ENCODE measurements at places on chromosomes 5 and 9.

DNA sequence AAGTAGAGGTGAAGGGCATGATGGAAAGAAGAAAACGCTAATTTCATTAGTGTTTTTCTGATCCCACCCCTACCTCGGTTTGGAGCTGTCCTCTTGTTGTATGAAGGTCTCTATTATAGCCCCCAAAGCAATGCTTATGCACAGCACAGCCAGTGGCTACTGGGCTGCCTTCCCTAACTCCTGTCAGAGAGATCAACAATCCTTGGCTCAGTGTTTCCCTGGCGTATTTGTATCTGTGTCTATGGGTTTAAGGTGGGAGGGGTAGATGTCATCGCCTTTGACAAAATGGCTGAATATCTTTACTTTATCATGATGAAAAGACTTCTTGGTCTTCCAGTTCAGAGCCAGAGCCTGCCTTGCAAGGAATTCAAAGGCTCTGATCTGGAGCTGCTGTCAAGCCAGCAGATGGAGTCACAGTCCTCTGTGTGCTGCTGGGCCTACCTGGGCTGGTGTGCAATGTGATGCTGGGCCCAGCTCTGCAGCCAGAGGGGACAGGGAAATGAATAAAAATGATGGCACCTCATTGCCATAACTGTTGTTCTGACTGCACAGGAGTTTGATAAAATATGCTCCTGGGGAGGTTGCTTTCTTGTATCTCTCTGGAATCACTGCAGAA lies 20.1 kb upstream of the HSPA9 start:
- no peak for DNase-seq

GRCh38 chr5:54835647-54836046 lies 149.7 kb downstream of the ESM1 start:
- no peak for DNase-seq

- DNase-seq, result no peak
These were observed 76.0 kb upstream of the RNU6ATAC start for GRCh38 chr9:134240361-134240760.

DNA sequence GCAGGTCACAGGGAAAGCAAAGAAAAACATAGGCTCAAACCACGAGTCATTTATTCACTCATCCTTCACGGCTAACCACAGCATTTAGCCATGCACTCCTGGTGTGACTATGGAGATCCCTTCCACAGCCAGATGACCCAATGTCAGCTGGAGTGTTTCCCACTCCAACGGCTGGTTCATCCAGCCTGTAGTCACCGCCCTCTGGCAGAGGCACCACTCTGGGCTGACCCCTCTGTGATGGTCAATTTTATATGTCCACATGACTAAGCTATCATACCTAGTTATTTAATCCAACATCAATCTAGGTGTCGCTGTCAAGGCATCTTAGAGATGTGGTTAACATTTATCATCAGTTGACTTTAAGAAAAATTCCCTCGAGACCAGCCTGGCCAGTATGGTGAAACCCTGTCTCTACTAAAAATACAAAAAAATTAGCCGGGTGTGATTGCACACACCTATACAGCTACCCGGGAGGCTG lies 9.5 kb upstream of the PHF19 start:
- no peak for DNase-seq

GRCh38 chr9:91116211-91116610 lies 245.5 kb downstream of the AUH start:
- no peak for DNase-seq

DNA sequence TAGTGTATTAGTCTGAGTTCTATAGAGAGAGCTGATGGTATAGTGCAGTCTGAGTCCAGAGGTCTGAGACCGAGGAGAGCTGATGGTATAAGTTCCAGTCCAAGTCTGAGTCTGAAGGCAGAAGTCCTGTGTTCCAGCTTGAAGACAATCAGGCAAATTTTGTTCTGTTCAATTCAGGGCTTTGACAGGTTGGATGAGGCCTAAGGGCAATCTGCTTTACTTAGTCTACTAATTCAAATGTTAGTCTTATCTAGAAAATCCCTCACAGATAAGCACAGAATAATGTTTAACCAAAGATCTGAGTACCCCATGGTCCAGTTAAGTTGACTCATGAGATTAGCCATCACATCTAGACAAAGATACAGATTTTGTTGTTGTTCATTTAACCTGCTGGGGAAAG lies 303.0 kb upstream of the KLF4 start:
- no peak for DNase-seq

DNA sequence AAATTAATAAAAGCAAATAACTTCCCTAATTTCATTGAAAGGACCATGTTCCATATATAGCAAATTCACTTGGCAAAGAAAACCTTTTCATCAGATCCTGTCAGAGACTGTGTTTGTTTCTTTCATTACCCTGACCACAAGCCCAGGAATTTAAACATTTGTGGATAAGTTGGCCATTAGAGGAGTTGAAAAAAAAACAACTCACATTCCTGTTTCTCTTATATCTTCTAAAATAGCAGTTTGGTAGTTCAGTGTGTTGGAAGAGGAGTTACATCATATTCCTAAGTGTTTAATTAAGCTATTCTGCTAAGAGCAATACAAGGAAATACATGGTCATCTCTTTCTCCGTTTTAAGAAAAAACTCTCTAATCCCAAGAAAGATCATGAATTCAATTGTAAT lies 505.6 kb downstream of the TLE1 start:
- DNase-seq, result no peak

GRCh38 chr5:135254183-135254582 lies 144.8 kb downstream of the MACROH2A1 start:
- DNase-seq, result no peak

DNA sequence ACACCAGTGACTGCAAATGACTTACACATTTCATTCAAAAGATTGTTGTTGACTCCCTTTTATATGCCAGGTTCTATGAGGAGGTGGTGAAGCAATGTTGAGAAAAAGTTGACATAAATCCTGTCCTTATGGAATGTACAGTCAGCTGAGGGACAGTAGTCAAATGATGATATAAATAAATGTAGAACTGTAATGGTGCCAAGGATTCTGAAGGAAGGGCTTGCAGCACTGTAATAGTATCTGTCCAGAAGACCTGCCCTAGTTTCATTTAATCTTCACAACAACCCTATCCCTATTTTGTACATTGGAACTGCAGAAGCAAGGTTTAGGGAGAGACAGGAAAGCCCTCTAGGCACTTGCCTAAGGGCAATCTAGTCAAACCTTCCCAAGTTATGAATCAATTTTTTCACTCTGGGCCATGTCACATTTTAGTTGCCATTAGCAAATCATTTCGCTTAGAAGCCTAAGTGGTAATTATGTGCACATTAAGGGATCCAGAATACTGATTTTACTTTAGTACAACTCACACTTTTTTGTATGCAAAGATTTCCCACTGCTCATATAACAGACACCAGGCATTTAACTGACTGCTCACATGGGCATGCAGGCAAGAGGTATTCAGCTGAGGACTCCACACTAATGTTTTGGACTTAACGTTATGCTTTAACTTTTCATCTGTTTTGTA lies 34.5 kb upstream of the LIFR start:
- DNase-seq, result no peak

DNA sequence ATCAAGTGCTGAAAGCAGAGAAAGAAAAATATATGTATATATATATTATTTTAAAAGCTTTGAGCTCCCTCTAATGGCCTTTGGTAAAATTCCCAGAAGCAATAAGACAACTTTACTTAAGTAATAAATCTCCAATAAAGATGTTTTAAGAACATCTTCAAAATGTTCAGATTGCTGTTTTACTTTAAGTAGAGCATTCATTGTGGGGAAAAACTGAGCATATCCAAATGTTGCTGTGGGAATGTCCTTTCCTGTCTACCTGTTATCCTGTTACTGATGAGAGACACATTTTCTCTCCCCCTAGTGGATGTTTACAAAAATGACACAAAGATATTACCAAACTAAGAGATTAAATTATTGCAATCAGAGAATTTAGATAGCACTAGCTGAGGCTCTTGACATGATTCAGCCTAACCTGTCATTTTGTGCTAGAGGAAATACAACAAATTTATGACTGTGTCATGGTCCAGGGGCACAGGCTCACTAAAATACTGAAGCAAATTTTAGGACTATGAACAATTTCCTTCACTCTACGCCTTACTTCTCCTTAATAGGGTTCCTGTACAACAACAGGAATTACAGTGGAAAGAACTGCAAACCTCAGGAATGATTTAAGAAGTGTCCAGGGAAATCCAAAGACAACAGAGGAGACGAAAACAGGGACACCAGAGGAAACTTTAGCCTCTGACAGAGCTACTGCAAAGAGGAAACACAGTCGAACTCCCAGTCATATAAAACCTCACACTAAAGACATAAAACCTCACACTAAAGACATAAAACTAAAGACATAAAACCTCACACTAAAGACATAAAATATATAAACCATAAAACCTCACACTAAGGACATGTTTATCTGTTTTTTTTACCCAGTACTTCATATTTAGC lies 24.3 kb upstream of the PRRC1 start:
- DNase-seq, result no peak

DNA sequence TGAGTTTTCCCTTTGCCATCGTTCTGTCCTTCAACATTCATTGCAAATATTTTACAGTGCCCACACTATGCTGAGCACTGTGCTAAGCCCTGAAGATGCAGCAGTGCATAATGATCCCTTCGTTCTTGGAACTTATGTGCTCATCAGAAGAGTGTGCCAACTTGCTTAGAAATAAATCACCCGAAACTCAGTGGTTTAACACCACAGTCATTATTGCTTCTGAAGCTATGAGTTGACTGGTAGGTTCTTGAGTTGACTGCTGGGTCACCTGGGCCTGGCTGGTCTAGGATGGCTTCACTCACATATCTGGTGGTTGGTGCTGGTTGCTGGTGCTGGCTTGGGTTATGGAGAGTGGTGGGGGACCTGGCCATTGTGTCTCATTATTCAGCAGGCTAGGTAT lies 20.9 kb downstream of the PCSK5 start:
- DNase-seq, result no peak

GRCh38 chr9:77877976-77878375 lies 153.6 kb downstream of the GNAQ start:
- DNase-seq, result no peak

- no peak for DNase-seq
These were observed 9.3 kb downstream of the BAAT start for GRCh38 chr9:101375546-101375945.

DNA sequence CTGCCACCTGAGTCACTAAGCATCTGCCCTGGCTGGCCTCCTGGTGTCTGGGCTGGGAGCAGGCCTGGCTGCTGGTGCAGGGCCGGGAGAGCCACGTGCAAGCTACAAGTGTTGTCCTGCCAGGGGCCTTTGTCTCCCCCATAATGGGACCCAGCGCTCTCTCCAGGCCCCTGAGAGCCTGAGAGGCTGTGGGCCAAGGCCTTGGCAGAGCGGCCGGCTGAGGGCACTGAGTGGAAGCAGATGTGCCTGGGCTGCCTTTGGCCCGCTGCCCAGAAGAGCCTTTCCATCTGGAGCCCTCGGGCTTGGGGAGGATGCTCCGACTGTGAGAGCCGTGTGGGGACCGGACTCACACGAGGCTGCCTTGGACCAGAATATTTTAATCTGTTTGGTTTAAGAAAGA lies 185.5 kb downstream of the RGS3 start:
- DNase-seq, result no peak

- DNase-seq, result no peak
These were observed 275.9 kb downstream of the ACTL7B start for GRCh38 chr9:108579757-108580439.

GRCh38 chr9:129919277-129919676 lies 84.0 kb downstream of the USP20 start:
- no peak for DNase-seq

DNA sequence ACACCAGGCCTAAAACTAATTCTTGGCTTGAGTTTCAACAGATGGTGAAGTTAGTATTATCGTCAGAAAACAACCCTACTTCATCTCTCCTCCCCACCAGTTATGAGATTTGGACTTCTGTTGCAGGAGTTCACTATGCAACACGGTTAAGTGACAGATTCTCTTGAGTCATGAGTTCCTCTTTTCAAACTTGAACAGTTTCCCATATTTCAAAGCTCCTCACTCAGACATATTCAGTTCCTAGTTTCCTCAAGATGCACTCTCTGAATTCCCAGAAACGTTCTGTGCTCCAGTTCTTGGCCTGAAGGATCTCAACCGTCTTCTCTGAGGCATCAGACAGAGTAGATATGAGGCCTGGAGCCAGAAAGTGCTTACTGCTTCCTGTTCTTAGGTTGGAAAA lies 7.3 kb upstream of the PTGER4 start:
- DNase-seq, result no peak

GRCh38 chr5:150131978-150132694 lies 23.5 kb downstream of the PDGFRB start:
- no peak for DNase-seq

GRCh38 chr9:77833561-77834429 lies 185.7 kb upstream of the GNA14 start:
- no peak for DNase-seq

GRCh38 chr5:6107675-6108539 lies 270.4 kb downstream of the MED10 start:
- no peak for DNase-seq

DNA sequence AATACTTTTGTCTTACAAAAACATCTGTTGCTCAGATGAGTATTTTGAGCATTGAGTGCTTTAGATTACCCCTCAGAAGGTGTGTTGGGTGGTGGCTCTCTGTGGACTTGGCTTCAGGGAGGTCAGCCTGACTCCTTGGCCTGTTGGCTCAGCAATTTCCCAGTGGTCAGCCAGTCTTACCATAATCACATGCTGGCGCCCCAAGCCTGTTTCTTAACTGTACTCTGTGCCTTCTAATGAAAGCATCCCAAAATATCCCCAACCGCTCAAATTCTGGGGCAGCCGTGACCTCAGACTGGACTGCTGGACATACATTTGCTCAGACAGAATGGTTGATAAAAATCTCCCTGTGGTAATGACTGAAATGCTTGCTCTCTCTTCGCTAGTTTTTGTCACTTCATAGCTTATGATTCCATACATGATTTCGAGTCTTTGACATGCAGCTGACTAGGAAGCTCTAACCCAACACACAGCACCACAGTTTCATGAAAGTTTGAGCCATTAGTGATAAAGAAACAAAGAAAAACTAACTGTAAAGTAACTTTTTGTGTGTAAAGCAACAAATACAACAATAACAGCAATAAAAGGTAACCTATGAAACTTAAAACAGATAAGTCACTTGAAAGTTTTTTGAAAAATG lies 562.2 kb upstream of the MEF2C start:
- DNase-seq, result no peak

DNA sequence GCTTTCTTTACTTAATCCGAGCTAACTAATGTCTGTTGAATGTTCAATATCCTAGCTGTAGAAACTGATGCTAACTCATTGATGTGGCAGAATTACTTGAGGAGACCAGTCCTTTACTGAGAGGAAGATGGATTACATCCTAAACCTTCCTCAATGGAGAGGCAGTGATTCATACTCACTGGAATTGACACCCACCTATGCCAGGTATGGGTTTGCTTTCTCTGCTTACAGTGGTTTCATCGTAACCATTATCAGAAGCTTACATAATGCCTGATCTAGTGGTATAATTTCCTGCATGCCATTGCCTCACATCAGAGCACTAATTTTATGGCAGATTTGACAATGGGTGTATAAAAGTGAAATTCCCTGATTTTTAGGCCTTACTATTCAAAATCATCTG lies 384.7 kb downstream of the ANXA1 start:
- DNase-seq, result no peak

- DNase-seq, result no peak
These were observed 171.6 kb upstream of the RASEF start for GRCh38 chr9:83234541-83234940.

GRCh38 chr5:150119421-150120061 lies 33.2 kb upstream of the CSF1R start:
- no peak for DNase-seq
